ENCODE measurements at places on chromosomes 5 and 9.

- peak; percentile 20 for DNase-seq
These were observed 6.9 kb upstream of the TPM2 start for GRCh38 chr9:35696520-35697215.

DNA sequence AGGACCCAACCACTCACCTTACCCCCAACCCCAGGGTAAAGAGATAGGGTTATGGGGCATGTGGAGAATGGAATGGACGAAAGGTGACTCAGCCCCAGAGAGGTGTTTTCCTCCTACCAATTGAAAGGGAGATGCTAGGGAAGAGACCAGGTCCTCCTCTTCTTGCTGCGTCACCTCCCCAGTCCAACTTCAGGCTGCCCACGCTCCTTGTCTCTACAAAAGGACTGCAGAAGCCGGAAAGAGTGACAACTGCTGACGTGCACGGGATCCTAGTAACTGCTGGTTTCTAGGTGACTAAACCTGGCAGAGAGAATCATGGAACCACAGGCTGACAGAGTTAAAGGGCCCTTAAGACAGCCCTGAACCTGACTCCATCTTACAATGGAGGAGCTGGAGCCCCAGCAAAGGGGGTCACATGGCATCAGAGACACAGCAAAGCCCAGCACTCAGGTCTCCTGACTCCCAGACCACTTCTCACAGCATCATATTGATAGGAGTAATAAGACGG is 2.2 kb downstream of the GPX3 start:
- DNase-seq = no peak

GRCh38 chr5:58933891-58934628 is 351.2 kb downstream of the RAB3C start:
- peak; percentile 44 for DNase-seq

DNA sequence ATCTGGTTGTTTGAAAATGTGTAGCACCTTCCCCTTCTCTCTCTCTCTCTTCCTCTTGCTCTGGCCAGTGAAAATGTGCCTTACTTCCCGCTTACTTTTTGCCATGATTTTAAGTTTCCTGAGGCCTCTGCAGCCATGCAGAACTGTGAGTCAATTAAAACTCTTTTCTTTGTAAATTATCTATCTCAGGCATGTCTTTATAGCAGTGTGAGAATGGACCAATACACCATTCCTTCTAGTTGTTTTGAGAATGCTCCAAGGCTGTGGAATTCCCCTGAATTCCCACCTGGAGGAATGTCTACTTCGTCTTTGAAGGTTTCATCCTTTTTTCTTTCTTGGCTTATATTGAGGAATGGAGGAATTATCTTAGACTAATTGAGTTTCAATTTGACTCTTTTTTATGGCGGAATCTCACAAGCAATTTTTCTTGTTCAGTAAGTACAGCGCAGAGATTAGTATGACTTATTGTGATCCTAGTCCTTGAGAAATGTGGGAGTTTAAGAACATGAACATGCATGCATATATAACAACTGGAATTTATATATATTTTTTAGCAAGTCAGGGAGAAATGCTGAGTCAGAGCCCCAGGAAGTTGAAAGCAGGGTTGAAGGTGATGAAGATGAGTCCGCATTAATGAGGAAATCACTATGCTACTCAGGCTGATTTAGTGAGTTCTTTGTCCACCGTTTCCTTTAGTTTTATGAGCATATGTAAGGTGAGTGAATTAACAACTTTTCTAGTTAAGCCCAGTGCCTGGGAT is 488.1 kb upstream of the ADAMTS16 start:
- no peak for DNase-seq

DNA sequence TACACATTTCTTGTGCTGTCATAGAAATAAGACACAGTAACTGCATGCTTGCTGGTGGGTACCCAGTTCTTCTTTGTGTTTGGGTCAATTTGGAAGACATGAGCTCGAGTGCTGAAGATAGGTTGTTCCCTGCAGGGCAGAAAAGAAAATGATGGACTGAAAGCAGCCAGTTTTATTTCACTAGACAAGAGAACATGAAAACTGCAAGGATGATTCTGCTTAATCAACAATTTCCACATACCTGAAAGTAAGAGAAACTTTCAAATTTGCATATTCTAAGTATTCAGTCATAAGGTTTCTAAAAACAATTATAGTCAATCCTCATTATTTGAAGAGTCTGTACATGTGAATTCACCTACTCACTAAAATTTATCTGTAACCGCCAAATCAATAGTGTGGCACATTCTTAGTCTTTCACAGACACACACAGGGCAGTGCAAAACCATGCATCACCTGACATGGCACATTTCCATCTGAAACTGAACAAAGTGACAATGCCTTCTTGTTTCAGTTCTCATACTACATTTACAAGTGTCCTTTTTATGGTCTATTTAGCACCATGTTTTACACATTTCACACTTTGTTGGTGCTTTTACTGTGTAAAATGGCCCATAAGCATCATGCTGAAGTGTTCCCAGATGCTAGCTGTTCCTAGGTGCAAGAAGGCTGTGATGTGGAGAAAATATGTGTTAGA is 56.9 kb downstream of the HOMER1 start:
- DNase-seq = no peak

- DNase-seq = no peak
These were observed 11.1 kb downstream of the SPRY4 start for GRCh38 chr5:142313682-142314081.

DNA sequence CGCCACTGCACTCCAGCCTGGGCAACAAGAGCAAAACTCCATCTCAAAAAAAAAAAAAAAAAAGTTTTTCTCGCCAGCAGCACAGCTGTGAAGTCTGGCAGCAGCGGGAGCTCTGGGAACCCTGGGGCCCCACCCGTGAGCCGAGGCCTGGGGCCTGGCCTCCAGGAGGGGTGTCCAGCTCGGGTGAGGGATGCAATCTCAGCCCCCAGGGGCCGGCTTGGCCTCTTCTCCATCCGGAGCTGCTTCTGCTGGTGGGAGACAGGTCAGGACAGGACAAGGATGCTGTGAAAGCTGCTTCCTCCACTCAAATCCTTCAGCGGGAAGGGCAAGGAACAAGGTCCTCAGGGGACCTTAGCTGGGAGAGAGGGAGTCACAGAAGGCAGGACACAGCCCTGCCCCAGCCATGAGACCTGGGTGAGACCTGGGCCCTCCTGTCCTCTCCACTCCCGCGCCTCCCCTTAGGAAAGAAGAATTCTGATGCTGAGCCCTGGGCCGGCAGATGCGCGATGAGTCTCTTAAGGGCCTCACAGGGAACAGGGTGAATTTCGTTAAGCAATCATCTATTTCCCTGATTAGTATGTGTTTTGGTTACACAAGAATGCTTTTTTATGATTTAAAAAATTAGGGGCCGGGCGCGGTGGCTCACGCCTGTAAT is 30.6 kb downstream of the PLPP7 start:
- DNase-seq = no peak
